Activated T-helper 1 cell treated with anti-CD3 and anti-CD28 coated beads, Interleukin-2, amount 50 U/mL, for 16 hours (primary cell): ENCODE measurements at places on chromosomes 2 and 18.

DNA sequence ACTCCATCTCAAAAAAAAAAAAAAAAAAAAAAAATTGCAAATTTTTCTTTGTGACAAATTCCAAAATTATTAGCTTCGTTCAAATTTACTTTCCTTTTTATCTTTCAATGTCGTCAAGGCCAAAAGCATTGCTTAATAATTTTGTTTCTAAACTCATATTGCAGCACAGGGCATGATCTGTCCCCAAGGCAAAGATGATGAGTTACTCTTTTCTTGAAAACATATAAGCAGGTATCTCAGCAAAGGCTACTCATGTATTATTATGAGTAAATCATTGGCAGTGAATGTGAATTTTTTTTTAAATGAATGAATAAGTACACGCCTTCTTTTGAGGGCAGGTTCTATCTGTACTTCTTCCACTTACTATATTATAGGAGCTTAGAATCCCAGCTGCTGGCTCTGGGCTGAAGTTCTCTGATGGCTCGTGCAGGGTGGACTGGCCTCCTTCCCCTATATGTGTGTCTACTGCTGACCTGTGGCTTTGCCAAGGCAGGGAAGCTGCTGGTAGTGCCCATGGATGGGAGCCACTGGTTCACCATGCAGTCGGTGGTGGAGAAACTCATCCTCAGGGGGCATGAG lies at the start of gene UGT1A7:
TSS of gene UGT1A7 (plus strand) at position 381 of the 579 bp plus-strand sequence. CDS start at position 418, 37 bp downstream.
- no peak for DNase-seq

DNA sequence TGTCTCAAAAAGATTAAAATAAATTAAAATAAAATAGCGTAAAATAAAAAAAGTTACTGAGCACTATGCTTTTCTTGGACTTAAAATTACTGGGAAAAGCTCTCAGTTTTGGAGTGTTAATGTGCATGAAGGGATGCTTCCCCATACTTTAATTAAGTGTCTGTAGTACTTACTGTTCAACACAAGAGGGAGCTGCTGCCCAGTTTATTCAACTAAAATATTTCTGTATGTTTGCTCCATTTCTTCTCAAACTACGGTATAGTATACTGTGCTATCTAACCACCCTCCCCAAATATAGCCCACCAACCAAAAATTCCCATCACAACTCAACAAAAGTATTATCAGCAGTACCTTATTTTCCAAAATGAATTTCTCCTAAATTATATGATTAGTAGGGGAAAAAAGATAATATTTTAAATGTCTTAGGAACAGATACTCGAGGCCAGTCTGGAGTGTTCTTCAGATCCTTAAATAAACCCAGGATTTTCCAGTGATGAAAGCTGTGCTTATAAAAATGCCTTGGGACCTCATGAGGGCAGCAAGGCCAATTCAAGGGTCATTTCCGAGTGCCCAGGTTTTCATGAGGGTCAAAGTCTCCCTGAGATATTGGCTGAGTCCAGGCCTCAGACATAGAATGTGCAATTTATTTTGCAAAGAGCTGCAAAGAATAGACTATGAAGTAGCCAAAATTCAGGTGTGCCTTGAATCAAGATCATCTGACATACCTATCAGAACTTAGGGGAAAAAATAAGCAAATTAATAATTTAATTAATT lies 64.1 kb downstream of the CHRNA1 start:
- no peak for DNase-seq

DNA sequence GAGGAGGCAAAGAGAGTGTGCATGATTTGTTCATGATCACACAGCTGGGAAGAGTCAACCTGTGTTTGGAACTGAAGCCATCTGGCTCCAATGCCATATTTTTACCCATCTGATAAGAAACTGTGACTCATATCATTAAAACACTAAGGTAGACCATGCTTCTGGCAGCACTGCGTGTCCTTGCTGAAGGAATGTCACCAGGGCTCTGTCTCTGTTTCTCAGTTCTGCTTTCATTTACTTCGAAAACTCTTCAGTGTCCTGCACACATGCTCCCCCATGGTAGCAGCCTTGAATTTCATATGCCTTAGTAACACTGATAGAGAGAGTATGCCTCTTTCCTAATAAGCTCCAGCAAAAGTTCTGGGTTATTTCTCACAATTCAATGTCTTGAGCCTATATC lies 830.4 kb downstream of the DCDC2C start:
- no peak for DNase-seq

DNA sequence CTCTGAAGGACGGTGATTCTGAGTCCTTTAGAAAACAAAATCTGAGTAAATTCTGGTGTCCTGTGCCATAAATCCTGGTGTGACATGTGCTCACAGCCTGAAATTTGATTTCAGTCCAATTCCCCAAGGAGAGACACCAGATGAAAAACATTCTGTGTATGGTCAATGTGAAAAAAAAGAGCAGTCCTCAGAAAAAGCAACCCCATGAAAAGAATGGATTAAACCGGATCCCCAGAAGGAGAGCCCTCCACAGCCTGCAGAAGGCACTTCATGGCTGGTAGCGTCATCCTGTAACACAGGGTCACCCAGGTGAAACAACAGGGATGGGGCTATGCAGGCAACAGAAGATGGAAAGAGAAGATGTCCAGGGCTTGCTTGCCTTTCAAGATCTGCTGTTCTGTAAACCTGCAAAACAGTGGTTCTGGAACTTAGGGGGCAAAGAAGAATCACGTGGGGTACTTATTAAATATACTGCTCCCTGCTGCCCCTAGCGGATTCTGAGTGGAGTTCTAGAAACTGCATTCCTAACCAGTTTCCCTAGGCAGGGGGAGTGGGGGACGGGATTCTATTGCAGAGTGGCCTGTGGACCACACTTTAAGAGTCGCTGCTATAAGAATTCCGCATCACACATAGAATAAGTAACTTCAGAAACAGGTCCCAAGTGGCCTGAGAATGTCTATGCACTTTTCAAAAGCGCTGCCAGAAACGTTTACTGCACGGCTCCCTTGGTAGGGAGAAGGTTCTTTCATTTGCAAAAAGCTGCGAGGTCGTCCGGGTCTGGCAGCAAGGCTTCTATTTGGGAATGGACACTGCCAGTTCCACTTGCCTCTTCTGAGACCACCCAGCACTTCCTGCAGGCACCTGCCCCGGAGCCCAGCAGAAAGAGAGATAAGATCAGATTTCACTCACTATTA lies 118.9 kb upstream of the ARL5A start:
- no peak for DNase-seq

GRCh38 chr2:180730976-180731375 lies 249.4 kb upstream of the UBE2E3 start:
- no peak for DNase-seq

DNA sequence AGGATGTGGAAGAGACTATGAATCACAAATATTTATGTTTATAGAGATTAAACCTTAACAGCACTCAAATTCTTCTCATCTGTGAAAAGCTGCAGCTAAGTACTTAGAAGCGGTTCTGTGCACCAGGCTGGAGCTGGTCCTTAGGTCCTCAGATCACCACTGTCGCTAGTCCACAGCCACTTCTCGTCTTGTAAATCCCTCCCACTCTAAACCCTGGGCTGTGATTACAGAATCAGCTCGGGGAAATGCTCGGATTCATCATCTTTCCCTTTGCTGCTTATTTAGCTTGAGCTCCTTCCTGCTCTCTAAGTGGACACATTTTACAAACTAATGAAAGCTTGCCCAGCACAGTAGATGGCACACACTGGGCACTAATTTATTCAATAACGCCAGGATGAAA lies 61.7 kb downstream of the RNF152 start:
- no peak for DNase-seq

DNA sequence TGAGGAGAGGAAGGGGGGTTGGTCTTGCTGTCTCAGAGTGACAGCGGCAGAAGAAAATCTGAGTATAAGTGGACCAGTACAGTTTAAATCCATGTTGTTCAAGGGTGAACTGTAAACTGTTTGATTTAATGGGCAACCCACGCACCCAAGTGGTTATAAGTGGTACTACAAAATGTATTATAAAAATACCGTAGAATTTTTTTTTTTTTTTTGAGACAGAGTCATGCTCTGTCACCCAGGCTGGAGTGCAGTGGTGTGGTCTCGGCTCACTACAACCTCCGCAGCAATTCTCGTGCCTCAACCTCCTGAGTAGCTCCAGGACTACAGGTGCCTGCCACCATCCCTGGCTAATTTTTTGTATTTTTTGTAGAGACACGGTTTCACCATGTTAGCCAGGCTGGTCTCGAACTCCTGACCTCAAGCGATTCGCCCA lies 2.1 kb upstream of the CHCHD5 start:
- DNase-seq = no peak

DNA sequence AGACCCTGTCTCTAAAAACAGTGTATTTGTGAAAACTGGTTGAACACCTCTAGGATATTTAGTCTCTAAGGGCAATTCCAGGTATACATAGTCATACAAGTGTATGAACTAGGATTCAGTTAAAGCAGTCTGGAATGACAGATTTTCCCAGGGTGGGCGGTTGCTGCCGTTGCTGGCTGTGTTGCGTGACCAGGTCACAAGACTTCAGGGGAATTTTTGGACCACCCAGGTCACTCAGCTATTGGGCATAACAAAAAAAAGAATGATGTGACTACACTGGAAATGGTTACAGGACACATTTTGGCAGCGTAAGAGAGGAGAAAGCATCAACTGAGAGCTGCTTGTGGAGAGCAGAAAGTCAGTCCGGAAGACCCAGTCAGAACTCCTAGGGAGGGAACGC lies 58.0 kb upstream of the ZBTB7C start:
- no peak for DNase-seq
